Liver (tissue), 10 donors: ENCODE measurements at places on chromosomes 2 and 18. TPM values are rescaled to one million over a fixed set of nuclear protein-coding genes. Genes with fewer than 3 reads are reported as not detected.

DNA sequence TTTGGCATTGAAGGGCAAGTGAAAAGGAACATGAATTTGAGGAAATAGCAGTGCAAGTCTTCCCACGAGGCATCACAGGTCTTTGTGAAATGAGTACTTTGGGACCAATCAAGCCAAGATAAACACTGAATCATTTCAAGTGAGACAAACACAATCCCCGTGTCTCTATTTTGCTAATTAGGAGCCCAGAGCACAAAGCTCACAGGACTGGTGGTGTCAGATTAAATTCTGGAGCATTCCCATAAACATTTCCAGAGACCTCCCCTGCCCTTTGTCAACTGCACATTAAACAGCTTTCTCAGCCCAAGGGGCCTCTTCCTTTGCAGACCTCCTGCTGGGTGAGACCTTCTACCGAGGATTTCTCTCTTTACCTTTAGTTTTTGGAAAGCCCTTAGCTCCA is 50.7 kb downstream of the DAPL1 start:
- H3K27me3 ChIP-seq, result no peaks in the 10 kb centered on the region
- DNase-seq, result no peak
- H3K4me1 ChIP-seq, result peaks cover 1% of the 10 kb centered on the region
- no peak overlapping the region for H3K27ac ChIP-seq
- no peak overlapping the region for H3K4me3 ChIP-seq

DNA sequence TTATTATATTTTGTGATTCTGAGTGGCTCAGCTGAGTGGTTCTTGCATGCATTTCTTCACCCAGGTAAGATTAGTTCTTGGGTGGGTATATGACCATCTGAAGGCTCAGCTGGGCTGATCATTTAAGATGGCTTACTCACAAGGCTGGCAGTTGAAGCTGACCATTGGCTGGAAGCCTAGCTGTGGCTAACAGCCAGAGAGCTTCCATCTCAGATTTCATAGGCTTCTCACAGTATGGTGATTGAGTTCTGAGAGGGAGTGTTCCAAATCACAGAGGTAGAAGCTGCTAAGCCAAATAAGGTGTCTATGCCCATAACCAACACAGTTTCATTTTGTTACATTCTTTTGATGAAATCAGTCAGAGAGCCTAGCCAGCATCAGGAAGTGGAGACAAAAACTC is 117.4 kb upstream of the RPRM start:
- no peak for DNase-seq
- H3K27me3 ChIP-seq, result no peaks in the 10 kb centered on the region
- no peak overlapping the region for H3K27ac ChIP-seq

DNA sequence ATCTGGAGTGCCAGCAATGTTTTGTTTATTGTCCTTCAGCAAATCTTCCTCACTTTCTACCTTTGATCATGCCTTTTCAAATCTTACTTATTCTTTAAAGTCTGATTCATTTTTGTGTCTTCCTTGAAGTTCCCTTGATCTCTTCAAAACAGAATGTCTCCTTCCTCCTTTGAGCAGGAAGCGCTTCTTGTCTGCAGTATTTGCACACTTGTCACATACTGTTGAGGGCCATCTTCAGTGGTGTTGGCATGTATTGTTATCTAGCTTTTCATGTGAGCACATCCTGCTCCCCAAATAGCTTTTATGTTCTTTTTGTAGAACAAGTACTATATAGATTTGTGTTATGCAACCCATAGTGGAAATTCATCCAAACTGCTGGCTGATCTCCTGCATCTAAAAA is 5.9 kb upstream of the CERS6 start:
- no peaks in the 10 kb centered on the region for H3K27me3 ChIP-seq
- H3K4me1 ChIP-seq, result no peaks in the 10 kb centered on the region
- no peak overlapping the region for H3K4me3 ChIP-seq
- DNase-seq, result no peak
- no peak overlapping the region for H3K27ac ChIP-seq

GRCh38 chr2:149167001-149167780 is 128.7 kb downstream of the LYPD6B start:
- H3K27me3 ChIP-seq, result no peaks in the 10 kb centered on the region
- no peak overlapping the region for H3K4me3 ChIP-seq
- H3K36me3 ChIP-seq, result no peaks in the 10 kb centered on the region
- DNase-seq, result no peak
- H3K4me1 ChIP-seq, result no peaks in the 10 kb centered on the region
- H3K27ac ChIP-seq, result no peak overlapping the region

HOXD9 gene
- total RNA-seq, result not detected

SGPP2 gene
- total RNA-seq, result not detected
